Naive thymus-derived CD8-positive, alpha-beta T cell (primary cell): ENCODE measurements at places on chromosomes 5 and 9. TPM values are rescaled to one million over a fixed set of nuclear protein-coding genes. Genes with fewer than 3 reads are reported as not detected.

SURF1 gene
- 59.5 TPM for total RNA-seq

PTGES gene
- total RNA-seq, result not detected

PCDHA3 gene
- total RNA-seq, result not detected

WDR31 gene
- total RNA-seq, result 0.96 TPM

SV2C gene
- not detected for total RNA-seq

FNIP1 gene
- 38.1 TPM for total RNA-seq

CCNO gene
- total RNA-seq, result not detected

ENTREP1 gene
- total RNA-seq, result not detected

C9 gene
- total RNA-seq, result not detected

CNTFR gene
- not detected for total RNA-seq

- no peak for DNase-seq
These were observed 56.0 kb downstream of the PAPPA start for GRCh38 chr9:116209414-116210116.

DNA sequence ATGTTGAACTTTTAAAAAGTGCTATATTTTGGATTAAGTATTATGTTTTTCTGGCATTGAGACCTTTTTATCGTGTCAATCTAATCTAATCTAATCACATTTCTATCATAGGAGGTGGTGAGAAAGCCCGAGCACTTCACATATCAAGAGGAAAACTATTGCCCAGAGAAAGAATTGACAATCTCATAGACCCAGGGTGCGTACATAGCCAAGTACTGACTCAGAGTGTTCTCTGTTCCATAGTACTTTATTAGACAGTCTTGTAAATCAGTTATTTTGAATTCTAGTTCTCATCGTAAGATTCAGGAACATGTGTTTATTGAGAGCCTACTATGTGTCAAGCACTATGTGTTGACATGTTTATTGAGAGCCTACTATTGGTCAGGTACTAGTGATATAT, 9.0 kb downstream of the MCCC2 start:
- DNase-seq, result no peak

- DNase-seq, result no peak
These were observed 66.6 kb downstream of the RGS3 start for GRCh38 chr9:113530022-113530635.

DNA sequence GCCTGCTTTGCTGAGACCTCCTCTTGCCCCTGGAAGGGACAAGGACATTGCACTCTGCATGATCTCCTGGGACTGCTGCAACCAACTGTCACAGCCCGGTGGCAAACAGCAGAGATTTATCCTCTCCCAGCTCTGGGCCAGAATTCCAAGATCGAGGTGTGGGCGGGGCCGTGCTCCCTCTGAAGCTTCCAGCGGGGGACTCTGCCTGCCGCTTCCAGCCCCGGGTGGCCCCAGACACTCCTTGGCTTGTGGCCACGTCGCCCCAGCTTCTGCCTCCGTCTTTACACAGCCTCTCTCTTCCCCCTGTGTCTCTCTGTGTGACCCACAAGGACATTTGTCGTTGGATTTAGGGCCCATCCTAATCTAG, 67.1 kb downstream of the COL5A1 start:
- DNase-seq, result no peak

- no peak for DNase-seq
These were observed 31.8 kb downstream of the MAP1B start for GRCh38 chr5:72138943-72139521.

- no peak for DNase-seq
These were observed 586.0 kb upstream of the BRINP1 start for GRCh38 chr9:119955276-119955675.

DNA sequence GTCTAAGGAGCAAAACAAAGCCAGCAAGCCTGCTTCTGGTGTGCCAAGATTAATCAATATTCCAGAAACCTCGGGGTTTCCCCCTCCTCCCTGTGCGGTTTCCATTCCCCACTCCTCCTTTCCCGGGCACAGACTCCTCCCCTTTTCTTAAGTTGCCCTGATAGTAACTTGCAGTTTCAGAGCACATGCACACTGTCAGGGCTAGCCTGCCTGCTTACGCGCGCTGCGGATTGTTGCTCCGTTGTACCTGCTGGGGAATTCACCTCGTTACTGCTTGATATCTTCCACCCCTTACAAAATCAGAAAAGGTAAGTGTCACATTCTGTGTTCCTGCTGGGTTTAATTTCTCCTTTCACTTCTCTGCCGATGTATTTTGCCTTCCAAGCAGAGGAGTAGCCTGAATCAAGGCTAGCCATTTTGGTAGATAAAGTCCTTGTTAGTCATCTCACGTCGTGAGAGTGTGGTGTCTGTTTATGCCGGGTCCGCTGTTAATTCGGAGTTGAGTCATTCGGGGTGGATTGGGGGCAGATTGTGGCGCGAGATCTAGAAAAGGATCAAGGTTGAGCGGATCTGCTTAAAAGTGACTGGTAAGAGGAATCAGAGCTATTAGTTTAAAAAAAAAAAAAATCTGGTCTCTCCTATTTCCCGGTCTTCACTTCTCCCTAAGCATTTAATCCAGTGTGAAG, at the start of gene SLC1A3:
TSS of gene SLC1A3 (plus strand) at position 179 of the 686 bp plus-strand sequence. CDS start 1,818 bp downstream, outside the sequence.
- DNase-seq, result no peak

- no peak for DNase-seq
These were observed 146.1 kb upstream of the SLC44A1 start for GRCh38 chr9:105098370-105098769.

GRCh38 chr5:167453246-167454030, 838.0 kb upstream of the WWC1 start:
- DNase-seq, result no peak

- DNase-seq, result no peak
These were observed 410.1 kb downstream of the DMRT2 start for GRCh38 chr9:1460143-1460769.

GRCh38 chr9:78879324-78880100, 582.6 kb downstream of the PSAT1 start:
- no peak for DNase-seq

DNA sequence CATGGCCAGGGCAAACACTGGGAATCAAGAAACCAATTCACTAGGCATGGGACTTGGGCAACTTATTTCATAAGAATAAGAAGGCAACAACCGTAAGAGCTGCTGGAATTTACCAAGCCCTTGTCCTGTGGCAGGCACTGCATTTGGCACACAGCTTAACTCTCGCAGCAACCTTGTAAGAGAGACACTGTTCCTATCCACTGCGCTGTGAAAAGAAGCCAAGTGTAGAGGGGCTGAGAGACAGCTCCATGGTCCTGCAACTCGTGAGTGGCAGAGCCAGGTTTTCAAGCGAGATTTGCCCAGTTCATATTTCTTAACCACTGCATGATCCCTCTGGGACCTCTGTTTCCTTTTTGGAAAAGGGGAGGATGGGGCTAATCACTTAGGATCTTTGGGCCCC, 129.3 kb upstream of the STC2 start:
- DNase-seq, result no peak

GRCh38 chr9:133768859-133769510, 30.8 kb upstream of the SARDH start:
- peak; percentile 14 for DNase-seq

- DNase-seq, result no peak
These were observed 611 bp downstream of the CIZ1 start for GRCh38 chr9:128190516-128191405.
